ENCODE measurements at places on chromosomes 12 and 14.

DNA sequence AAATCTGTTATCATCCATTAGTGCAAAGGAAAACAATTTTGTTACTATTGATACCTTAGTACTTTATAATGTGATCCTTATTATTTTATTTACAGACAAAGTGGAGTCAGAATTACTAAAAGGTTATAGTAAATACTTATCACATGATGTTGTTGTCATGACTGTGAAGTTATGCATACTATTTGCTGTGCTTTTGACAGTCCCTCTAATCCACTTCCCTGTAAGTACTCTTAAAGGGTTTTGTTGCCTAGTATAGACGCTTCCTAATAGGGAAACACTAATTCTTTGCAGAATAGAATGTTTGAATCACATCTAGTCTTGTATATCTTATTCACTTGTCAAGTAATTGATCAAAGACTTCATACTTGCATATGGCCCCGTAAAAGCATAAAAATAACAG, 69.4 kb downstream of the SLC38A6 start:
- DNase-seq = no peak

DNA sequence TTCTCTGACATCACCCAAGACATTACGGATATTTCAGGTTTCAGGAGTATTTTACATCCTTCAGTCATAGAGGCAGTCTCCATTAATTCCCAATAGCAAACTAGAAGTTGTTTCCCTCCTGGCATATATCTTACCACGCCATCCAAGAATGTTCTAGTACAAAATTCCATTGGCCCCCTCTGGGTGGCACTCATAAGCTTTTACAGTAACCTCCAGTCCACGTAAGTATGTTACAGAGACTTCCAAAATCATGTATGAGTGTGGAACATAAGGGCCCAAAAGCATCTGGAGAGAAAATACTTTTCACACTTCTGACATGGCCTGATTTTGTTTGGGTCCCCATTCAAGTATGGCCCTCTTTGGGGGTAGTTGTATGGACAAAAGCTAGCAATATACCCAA, 58.1 kb upstream of the DHRS4 start:
- DNase-seq = no peak

DNA sequence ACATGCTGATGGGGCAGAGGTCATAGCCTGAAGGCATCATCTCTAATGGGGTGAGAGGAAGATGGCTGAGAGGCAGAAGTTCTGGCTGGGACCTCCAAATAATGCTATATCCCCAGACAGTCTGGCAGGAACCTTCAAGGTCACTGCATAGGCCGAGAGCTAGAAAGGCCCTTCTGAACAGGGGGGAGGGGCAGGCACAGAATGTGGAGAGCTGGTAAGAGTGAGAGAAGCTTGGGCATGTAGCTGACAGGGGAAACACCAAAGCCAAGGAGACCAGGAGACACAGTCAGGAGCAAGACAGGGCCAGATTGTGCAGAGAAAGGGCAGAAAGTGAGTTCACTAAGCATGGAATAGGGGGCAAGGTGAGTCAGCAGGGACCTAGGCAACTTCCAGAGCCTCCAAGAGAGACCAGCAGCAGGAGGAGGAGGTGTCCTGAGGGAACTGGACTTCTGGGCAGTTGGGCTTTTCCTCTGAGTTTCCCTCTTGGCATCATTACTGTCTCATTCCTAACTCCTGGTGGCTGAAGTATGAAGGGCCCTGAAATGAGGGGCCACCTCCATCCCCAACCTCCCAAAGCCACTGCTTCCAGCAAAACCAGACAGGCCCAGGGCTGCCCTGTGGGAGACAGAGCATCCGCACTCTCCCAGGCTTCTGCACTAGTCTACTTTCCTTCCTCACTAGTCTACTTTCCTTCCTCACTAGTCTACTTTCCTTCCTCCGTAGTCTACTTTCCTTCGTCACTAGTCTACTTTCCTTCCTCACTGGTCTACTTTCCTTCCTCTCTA, 17.1 kb downstream of the ANO2 start:
- DNase-seq = no peak

DNA sequence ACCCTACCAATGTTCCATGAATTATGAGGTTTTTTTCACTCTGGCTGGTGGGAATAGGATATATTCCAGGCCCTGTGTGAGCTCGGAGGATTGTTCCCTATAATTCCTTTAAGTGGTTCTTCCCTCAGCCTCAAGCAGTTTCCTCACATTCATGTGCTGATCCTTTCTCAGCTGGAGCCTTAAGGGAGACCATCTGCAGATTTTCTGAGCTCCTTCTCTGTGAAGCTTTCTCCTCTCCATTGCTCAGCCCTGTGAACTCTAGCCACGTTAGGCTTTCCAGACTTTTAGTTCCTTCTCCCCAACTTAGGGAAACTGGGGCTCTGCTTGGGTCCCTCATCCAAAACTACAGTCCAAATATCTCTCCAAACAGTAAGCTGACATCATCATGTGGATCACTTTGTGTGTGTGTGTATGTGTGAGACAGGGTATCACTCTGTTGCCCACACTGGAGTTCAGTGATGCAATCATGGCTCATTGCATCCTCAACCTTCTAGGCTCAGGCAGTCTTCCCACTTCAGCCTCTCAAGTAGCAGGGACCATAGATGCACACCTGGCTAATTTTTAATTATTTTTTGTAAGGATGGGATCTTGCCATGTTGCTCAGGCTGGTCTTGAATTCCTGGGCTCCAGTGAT, 219.5 kb upstream of the OTX2 start:
- no peak for DNase-seq

DNA sequence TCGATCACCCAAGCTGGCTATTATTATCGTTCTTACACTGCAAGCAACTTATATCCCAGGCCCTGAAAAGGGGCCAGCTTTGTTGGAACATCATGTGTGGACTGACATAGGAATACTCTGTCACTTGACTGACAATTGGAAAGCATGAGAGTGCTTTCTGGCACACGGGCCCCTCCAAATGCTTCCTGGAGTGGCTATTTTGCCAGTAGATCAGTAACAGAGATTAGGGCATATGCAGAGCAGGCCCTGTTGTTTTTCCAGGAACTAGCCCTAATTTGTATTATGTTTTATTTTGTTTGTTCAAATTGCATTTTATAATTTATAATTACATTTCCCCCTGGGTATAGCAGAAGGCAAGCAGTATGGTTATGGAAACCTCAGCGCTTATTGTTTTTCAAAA, 170.1 kb upstream of the FRMD6 start:
- no peak for DNase-seq

DNA sequence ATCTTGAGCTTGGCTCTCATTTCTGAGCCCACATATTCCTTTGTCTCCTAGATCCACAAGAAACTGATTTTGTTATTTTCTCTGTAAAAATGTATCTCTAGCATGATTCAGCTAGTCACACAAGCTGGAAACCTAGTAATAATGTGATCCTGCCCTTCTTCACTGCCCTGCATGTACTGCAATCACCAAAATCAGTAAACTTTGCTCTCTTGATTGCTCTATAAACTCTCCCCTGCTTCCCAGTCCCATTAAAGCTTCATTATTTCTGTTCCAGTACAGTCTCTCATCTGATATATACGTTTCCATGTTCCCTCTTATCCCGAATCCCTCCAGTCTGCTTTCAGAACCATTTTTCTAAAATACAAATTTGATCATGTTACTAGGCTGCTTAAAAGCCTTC, 166.5 kb downstream of the MSRB3 start:
- no peak for DNase-seq

GRCh38 chr12:121814429-121815119, 10.8 kb downstream of the SETD1B start:
- DNase-seq = no peak

GRCh38 chr12:42960087-42960527, 370.6 kb upstream of the PRICKLE1 start:
- DNase-seq = no peak

GRCh38 chr14:60753264-60754119, 18.9 kb downstream of the MNAT1 start:
- DNase-seq = peak; percentile 84

DNA sequence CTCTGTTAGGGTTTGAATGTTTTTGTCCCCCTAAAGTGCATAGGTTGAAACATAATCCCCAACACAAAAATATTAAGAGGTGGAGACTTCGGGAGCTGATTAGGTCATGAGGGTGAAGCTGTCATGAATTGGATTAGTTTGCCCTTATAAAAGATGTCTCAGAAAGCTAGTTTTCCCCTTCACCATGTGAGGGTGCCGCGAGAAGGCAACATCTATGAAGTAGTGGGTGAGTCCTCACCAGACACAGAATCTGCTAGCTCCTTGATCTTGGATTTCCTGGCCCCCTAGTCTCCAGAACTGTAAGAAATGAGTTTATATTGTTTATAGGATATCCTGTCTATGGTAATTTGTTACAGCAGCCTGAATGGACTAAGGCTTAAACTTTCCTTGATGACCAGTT, 301.5 kb upstream of the ATP2B1 start:
- no peak for DNase-seq

DNA sequence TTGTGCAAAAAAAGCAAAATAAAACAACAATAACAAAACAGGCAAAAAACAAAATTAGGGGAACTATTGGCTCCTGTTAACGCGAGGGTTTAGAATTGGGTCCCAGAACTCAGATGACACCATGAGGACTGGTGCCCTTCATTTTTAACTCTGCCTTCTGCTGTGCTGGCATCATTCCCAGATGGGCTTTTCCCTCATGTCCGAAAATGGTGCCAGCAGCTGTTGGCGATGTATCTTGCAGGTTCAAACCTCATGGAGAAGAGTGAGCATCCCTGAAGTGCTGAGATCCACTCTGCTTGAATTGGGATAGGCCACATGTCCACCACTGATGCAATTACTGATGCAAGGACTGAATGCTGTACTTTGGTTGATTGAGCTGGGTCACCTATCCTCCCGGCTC, 61.1 kb downstream of the MYRFL start:
- DNase-seq = no peak

DNA sequence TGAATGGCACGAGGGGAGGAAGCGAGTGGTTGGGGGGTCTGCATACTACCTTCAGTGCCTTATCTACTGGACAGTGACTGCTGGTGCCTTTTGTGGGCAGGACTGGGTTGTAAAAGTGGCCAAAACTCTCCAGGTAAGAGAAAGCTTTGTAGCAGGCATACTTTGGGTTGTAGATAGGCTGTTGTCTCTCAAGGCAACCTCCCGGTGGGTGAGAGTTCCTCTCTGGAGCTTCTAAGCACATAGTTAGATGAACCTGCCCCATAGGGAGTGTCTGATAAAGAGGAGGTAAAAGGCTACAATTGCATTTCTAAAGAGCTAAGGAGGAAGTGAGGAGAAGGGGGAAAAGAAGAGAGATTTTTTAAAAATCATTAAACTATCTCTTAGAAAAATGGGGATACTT, 4.2 kb upstream of the DAD1 start:
- DNase-seq = no peak

DNA sequence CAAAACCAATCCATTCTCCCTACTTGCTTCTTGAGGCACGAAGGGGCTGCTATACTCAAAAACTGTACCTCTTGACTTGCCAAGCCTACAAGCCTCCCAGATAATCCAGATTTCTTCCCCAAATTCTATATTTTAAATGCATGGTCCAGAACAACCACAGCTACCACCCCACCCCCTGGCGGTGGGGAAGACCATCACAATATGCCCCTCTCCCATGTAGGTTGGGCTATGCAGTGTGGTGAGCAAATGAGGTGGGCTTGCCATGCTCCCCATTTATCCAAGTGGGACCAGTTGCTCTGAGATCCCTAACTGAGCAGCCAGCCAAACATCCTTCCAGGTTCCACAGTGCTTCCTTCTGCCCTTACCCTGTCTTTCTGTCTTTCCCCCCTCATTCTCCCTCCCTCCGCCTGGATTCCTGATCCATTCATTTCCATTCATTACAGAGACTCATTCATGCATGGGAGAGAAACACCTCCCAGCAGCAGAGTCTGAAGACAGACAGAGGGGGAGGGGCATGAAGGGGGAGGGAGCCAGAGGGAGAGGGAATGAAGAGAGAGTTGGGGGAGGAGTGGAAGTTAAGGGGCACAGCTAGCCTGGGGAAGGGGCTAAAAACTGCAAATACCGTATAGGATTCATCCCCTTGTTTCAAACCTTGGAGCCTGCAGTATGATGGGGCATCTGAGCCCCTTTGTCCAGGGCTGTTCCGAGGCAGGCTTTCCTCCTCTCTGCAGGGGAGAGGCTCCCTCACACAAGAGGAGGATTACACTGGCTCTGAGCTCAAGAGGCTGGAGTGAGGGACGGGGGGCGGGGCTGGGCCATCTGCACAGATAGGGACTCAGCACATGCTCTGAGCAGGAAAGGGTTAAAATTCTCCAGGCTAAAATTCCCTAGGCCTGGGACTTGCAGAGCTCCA, 4.4 kb downstream of the ZNF219 start:
- DNase-seq = peak; percentile 28

GRCh38 chr14:61501714-61502458, 180.5 kb downstream of the PRKCH start:
- DNase-seq = no peak

- DNase-seq = peak; percentile 56
Observed at GRCh38 chr14:52299692-52300278, 14.3 kb upstream of the PTGER2 start.

GRCh38 chr14:98999345-98999744, 272.7 kb downstream of the BCL11B start:
- no peak for DNase-seq

DNA sequence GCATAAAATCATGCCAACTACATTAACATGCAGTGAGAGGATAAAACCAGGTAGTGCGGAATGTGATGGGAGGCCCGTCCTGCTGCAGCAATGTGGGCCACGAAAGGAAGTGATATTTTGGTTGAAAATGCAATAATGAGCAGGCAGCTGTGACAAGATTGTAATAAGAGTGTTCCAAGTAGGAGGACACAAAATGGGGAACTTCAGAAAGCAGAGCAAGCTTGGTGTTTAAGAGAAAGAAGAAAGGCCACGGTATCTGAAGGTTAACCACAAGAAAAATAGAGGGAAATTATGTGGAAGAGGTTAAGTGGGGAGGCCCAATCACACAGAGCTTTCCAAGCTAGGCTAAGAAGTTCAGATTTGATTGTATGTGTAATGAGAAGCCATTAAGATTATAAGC, 34.3 kb downstream of the OVCH1 start:
- no peak for DNase-seq

DNA sequence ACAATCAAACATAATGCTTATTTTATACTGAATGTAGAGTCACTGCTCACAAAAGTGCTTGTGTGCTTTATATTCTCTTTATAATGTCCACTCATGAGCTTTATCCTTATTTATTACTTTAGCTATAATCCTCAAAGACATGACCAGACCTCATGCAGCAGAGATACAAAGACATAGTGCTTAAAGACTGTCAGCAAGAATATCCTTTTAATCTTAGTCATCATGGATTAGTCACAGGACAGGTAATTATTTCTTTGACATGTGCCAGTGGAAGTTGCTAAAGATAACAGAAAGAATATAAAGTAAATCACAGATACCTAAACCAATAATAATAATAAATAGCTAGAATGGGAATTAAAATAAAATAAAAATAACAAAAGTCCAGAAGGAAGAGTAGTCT, 707.5 kb downstream of the BCL11B start:
- no peak for DNase-seq

- DNase-seq = no peak
Observed at GRCh38 chr12:75795125-75795524, 236.5 kb downstream of the PHLDA1 start.

DNA sequence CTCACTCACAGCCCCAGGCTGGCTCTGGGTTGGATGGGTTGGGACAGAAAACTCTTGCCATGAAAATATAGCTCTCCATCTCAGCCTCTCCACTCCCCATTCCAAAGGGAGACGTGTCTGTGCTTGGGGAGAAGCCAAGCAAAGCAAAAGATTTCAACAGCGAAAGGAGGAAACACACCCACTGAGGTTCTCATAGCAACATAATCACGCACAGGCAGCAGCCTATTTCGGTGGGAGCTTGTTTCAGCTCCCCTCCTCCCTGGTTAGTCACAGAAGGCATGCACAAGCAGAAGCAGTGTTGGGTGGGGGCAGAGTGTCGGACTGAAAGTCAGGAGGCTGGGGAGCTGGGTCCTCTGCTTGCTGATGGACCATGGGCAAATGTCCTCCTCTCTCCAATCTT, 1.9 kb upstream of the PRMT8 start:
- DNase-seq = peak; percentile 14

Data from fibroblast of skin of abdomen (primary cell).